ENCODE measurements at places on chromosomes 1 and 21.

- no peak for DNase-seq
Observed at GRCh38 chr1:14737561-14738094, 139.1 kb downstream of the KAZN start.

DNA sequence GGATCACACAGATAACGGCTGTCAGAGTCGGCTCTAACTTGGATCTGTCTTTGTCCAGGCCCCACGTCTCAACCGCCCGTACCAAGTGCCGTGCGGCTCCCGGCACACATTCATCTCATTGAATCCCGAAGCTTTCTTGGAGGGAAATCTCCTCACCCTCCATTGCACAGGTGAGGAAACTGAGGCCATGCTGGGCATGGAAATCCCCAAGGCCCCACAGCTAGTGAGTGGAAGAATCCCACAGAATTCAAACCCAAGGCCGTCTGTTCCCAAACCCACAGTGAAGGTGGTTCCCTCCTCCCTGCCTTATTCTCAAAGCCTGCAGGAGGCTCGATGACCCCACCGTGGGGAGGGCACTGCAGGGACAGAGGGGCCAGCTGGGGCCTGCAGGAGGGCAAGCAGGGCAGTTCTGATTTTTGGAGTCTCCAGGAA lies 437.9 kb downstream of the MATN1 start:
- DNase-seq, result no peak

GRCh38 chr1:36565576-36566501 lies 83.1 kb upstream of the CSF3R start:
- no peak for DNase-seq

- no peak for DNase-seq
Observed at GRCh38 chr21:36926989-36927718, 39.3 kb downstream of the HLCS start.

DNA sequence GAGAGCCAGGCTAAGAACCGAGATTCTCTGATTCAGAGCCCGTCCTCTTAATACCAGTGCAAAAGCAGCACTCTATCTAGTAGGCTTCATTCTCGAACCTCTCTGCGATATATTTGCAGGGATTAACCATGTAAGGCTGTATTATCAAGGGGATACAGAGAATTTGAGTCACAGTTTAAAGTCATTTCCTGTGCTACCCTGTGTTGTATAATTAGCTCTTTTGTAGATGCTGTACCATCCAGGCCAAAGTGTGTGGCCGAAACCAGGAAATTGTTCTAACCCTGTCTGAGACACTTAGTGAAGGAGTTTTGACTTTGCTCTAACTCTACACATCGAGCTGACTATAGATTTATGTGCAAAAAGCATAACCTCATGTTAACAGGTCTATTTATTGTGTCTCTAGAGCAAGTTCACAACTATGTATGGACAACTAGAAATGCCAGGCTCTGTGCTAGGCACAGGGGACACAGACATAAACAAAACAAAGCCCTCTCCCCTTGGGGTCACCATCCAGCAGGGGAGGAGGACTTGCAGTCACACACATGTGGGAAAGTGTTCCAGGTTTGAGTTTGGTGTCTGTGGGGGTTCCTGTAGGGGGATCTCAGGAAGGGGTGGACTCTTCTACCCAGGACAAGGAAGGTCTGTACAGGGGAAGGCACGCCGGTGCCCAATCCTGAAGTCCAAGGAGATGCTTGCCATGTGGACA lies 182.2 kb downstream of the DHRS3 start:
- no peak for DNase-seq

GRCh38 chr1:23869051-23869450 lies 961 bp upstream of the FUCA1 start:
- no peak for DNase-seq

- peak; percentile 31 for DNase-seq
Observed at GRCh38 chr21:44304877-44305293, 5.0 kb downstream of the PFKL start.

DNA sequence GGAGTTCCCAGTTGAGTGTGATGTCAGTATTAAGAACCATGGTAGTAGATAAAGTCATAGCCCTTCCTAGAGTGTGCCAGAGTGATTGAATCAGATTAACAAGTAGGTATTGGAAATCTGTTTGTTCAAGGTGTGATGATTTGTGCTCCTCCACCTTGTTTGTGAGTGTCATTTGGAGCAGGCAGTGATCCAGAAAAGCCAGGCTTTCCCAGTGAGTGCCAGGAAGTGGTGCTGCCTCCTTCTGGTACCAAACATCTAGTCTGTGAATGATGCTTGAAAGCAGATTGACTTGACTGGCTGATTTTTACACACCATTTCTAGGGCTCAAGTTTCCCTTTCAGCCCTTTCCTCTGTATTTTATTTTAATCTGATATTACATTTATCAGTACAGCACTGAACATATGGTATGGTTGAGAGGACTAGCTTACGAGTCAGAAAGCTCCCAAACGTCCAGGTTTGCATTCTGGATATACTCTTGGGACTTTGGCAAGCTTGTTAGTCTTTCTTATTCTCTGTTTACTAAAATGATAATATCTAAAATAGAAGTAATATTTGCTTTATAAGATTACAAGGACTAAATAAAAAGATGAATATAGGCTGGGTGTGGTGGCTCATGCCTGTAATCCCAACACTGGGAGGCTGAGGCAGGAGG lies 100.7 kb downstream of the PATJ start:
- DNase-seq, result no peak

- DNase-seq, result no peak
Observed at GRCh38 chr1:228293816-228294500, 86.1 kb downstream of the OBSCN start.

DNA sequence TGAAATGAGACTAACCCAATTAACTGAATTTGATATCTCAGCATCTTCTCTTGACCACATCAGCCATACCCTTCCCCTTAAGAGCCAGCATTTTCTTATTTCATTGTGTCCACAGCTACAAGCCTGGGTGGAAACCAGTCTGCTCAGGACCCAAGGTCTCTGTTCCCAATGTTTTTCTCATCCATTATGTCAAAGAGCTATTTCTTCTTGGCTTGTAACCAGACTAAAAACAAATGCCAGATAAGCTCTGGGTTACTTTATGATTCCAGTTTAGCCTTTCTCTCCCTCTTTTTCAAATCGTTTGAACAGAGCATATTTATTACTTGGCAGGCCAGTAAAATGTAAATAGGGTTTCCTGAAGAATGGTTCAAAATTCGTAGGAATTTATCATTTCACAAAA lies 109.3 kb upstream of the SPATA6 start:
- DNase-seq, result no peak

DNA sequence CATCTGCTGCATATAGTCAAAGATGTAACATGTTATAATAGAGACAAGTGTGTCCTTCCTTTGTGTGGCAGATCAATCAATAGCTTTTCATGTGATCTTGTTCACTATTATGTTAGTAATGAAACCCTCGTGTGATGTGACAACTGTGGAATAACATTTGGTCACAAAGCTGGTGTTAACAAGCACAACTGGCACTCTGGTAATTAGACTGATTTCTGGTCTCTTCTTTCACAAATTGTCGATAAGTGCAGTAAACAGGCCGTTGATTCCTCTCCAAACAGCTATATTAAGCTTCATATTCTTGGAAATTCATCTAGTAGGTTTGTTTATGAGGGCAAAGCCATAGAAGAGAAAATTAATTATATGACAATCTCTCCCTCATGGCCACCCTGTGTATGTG lies 616.7 kb upstream of the PTBP2 start:
- DNase-seq, result no peak

DNA sequence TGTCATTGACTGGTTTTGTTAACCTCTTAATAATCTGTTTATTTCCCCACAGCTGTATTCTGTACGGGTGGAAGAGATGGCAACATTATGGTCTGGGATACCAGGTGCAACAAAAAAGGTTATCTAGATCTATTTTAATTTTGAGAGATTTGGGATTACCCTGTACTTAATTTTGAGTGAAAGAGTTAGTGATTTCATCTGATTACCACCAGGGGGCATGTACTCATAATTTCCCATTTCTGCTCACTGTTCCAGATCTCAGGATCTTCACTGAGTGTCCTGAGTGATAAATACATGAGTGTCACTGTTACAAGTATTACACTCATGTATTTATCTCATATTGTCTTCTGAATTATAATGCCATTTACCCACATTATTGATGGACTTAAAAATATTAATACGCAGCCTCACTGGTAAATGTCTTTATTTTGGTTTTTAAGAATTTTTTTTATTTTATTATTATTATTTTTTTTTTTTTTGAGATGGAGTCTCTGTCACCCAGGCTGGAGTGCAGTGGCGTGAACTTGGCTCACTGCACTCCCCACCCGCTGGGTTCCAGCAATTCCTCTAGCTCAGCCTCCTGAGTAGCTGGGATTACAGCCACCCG lies 27.4 kb downstream of the DTL start:
- DNase-seq, result no peak

DNA sequence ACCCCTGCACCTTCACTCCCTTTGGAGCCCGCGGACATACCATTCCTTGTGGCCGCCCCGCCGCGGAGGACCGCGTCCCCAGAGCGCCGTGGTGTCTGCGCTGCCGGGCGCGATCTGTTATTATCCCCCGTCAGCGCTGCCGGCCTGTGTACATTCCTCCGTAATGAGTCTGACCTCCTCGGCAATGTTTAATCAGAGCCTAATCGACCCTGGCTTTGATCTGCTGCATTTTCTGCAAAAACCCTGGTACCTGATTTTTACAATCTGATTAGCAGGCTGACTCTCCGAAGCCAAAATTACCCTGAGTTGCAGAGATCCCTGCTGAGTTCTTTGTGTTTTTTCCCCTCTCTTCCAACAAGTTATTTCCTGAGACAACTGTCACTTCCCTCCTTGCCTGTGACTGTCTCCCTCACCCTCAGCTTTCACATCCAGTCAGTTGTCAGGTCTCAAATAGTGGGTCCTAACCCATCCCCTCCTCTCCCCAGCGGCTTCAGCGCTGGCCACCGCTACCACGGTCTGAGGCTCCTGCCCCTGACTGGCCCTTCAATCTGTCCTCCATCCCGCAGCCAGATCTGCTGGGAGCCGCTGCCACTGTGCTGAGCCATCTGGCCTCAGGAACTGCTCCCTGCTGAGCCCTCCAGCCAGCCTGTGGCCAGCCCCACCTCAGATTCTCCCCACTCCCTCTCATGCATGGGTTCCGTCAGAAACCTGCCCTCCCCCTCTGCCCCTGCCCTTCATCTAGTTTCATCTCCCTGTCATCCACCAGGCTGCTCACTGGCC lies 53.5 kb downstream of the GLIS1 start:
- no peak for DNase-seq

DNA sequence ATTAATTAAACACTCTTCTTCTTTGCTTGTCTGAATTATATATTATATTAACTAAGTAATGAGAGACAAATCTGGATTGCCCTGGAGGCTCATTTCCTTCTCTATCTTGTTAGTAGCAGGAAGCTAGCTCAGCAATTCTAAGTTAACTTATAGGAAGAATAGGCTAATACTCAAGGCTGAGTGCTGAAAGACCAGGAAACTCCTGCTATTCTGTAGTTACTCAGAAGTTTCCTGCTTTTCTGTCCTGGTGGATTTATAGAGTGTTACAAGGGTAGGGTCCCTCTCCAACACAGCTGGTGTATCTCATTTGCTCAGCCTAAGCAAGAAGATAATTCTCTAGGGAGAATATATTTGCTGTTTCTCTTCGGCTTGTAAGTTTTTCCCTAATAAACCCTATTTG lies 29.2 kb downstream of the HSPA13 start:
- no peak for DNase-seq

GRCh38 chr1:220918285-220918951 lies 39.2 kb downstream of the HLX start:
- no peak for DNase-seq

DNA sequence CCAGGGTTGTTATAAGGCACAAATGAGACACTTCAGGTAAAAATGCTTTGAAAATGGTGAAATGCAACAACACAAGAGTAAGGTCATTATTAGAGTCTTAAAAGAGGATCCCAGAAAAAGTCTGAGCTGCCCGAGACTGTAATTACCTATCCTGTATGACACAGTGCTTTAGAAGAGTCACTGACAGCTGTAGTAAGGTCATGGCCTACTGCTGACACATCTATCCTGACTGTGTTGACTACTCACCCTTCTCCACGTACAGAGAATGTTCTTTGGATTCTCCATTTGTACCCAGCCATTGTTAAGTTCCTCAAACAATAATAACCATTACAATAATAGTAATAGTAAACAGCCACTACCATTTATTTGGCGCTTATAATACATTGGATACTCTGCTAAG lies 104.4 kb downstream of the CACHD1 start:
- DNase-seq, result no peak

DNA sequence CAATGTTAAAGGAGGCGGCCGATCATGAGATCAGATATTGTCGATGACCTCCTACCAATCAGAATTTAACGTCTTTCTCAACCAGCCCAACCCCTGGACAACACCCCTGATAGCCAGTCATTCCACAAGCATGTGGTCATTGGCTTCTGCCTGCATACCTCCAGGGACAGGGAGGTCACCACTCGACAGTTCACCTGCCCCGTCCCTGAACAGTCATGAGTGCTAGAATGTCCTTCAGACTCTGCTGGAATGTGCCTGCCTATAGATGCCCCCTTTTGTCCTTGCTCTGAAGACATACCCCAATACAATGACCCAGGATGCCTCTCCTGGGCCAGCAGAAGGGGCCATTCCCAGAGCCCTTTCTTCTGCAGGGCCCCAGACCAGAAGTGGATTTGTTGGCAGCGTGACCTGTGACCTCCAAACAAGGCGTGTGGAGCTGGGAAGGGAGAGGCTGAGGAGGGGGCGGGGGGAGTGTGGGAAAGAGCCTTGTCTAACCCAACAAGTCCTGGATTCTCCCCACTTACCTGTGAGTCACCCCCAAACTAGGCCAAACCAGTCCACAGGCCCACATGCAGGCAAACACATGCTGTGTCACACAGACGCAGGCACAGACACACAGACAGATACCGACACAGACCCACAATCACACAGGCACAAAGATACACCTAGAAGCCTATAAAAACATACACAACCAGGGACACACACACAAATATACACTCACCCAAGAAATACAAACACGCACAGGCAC lies 2.2 kb downstream of the CRYBG2 start:
- no peak for DNase-seq

DNA sequence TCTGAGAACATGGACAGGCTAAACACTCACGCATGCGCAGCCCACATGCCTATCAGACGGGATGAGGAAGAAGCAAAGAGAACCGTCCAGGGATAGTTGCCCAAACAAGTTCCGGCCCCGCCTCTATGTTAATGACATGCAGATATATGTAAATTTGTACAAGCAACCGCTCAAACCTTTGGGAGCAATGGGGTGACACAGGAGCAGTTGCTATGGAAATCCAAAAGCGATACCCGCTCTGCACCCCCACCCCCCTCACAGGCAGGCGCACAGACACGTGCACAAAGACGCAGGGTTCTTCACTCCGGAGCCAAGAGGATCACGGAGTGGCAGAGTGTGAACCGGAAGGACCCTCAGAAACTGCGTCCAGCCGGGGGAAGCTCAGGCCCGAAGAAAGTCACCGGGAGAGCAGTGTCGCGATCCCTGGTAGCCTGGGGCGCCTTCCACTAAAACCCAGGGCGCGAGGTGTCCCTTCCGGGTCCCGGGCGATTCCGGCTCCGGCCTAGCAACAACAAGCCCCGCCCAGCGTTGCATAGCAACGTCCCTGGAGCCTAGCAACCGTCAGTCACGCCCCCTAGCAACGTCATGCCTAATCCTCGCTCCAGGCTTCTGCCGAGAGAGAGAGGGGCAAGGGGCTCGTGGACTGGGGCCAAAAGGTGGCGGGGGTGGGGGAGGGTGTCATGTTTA lies 24.1 kb upstream of the ADGRB2 start:
- DNase-seq, result peak; percentile 90

GRCh38 chr1:18639368-18640055 lies 8.9 kb downstream of the PAX7 start:
- DNase-seq, result no peak

Measured in T-helper 1 cell (primary cell).